ENCODE measurements at places on chromosomes 13 and 19.

DNA sequence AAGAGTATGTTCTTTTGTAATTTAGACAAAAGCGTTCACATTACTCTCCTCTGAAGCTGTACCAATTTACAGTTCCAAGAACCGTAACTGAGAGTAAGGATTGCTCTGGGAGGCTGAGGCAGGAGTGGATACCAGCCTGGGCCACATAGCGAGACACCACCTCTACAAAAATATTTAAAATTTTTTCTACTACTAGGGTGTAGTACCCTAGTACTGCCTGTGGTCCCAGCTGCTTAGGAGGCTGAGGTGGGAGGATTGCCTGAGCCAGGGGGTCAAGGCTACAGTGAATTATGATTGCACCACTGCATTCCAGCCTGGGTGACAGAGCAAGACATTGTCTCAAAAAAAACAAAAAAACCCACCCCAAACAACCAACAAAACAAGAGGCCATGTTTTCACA, 12.1 kb upstream of the CYP2A6 start:
- no peak for DNase-seq

GRCh38 chr13:95552539-95553441, at the start of gene CLDN10:
Gene CLDN10 (plus strand): TSS chr13:95552720. CDS start chr13:95552754, 34 bp downstream.
- no peak for DNase-seq

DNA sequence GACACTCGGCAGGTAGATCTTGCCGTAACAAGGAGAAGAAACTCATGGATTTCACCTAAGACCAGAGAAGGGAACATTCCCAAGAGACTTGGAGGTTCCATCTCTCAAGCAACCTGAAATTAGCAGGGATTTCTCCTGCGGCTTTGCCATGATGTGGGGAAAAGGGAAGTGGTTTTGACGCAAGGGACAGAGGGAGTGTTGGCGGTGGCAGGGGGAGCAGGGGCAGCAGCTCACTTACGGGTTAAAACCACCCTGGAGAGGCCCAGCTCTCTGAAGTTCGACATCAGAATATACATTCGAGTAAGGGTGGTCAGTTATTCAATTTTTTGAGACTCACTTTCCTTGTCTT, 76.1 kb upstream of the POMP start:
- no peak for DNase-seq

GRCh38 chr13:43766725-43767124, 20.0 kb downstream of the ENOX1 start:
- DNase-seq, result no peak

GRCh38 chr19:34936184-34936583, 9.5 kb downstream of the ZNF30 start:
- no peak for DNase-seq

GRCh38 chr13:26589754-26590153, 32.3 kb downstream of the WASF3 start:
- no peak for DNase-seq

GRCh38 chr19:38374332-38375097, at the start of gene PSMD8:
Gene PSMD8 (plus strand): TSS chr19:38374571. CDS start chr19:38374602, 31 bp downstream.
- DNase-seq, result peak; percentile 94

DNA sequence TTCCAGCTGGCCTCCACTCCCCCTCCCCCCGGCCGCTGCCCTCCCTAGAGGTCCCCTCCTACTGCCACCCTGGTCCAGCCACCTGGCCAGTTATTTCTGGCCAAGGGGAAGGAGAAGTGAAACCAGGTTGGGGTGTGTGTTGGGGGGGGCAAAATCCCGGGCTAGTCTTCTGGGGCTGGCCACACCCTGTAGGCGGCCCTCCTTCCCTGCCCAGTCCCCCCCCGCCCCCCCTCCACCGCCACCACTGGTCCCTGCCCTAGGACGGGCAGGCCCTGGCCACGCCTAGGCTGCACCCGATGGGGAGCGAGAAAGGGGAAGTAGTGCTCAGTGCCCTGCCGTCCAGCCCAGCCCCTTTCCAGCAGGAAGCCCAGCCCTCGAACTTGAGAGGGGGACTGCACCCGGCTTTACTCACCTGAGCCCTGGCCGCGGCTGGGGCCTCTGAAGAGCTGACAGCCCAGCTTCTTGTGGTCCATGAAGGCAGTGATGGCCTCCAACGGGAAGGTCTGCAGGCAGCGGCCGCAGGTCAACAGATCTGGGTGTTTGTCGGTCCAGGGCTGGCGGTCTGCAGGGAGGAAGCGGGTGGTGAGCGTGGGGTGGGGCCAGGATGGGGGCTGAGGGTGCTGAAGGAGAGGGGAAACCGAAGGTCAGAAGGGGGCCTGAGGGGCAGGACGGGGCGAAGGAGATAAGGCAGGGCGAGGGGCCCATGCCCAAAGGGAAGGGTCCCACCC, 813 bp downstream of the ZNF296 start:
- DNase-seq, result no peak

- DNase-seq, result peak; percentile 86
Observed at GRCh38 chr13:98456413-98456845, 120.5 kb downstream of the STK24 start.

DNA sequence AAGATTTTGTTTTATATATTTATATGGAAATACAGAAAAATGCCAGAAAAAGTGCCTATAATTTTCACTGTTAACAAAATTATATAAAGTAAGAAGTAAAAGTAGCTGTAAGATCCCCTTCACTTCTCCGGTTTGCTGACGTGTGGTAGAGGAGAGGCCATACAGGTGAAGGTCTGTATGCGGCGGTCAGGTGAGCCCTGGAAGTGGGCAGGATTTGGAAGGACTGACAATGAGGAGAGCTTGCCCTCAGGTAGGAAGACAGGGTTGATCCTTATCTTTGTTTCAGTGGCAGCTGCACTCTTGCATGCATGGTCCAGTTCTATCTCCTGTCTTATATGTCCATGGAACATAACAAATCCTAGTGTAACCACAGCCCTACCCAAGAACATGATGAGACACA, 16.9 kb upstream of the TFDP1 start:
- DNase-seq, result no peak

GRCh38 chr19:29812881-29813275, 1.1 kb downstream of the CCNE1 start:
- no peak for DNase-seq

DNA sequence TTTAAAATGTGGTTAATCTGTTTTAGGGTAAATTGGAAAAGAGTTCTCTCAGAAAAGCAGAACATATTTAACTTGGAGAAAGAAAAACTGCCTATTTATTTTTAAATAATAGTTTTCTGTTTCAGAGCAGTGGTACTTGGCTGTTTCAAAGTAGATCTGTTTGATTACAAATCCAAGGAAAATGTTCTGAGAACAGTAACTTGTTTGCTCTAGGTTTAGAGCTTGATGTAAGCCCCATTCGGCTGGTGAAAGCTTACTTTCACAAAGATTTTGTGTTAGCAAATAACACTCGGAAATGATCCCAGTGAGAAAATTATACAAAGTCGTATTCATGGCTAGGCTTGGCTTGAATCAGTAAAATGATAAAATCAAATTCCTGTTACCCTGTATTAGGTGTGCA, 395.8 kb upstream of the GPC6 start:
- DNase-seq, result no peak

DNA sequence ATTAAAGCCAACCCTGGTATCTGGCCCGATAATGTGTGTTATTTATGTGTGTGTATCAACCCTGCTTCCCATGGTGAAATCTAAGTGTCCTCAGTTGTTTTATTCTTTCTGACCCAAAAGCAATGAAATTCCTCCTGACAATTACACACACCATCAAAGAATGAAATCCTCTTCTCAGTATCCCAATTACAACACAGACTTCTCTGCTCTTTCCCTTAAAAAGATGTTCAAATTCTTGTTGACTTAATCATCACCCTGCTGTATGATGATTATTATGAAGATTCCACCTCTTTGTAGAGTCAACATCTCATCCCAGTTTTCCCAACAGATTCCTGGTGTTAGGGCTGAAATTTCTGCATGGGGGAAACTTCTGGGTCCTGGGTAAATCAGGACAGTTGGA, 8.9 kb upstream of the TRPC4 start:
- DNase-seq, result no peak

- DNase-seq, result no peak
Observed at GRCh38 chr13:30676672-30677071, 58.7 kb upstream of the ALOX5AP start.

GRCh38 chr13:25977216-25977615, 74.6 kb downstream of the SHISA2 start:
- DNase-seq, result no peak

DNA sequence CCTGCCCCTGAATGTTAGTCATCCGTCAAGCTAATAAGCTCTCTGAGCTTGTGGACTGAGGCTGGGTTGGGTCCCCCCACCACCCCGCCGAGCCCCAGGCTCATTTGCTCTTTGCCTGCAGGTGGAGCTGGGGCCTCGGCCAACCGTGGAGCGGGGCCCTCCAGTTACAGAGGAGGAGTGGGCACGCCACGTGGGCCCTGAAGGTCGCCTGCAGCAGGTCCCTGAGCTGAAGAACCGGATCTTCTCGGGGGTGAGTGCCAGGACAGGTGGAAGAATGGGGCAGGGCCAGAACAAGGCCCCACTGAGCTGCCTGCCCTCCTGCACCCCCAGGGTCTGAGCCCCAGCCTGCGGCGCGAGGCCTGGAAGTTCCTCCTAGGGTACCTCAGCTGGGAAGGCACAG, 5.1 kb downstream of the TBC1D17 start:
- DNase-seq, result no peak

DNA sequence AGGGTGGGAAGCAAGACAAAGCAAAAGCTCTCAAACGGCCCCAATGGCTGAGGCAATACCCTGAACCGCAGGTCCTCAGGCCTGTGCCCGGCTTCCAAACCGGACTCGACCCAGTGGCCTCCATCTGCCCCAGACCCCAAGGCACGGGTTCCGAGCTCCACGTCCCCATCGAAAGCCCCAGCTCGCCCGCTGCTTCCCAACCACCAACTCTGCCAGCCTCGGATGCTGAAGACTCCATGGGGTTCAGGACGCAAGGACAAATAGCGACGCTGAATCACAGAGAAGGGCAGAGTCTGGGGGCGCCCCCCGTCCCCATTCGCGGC, 559 bp downstream of the POLR2E start:
- no peak for DNase-seq

DNA sequence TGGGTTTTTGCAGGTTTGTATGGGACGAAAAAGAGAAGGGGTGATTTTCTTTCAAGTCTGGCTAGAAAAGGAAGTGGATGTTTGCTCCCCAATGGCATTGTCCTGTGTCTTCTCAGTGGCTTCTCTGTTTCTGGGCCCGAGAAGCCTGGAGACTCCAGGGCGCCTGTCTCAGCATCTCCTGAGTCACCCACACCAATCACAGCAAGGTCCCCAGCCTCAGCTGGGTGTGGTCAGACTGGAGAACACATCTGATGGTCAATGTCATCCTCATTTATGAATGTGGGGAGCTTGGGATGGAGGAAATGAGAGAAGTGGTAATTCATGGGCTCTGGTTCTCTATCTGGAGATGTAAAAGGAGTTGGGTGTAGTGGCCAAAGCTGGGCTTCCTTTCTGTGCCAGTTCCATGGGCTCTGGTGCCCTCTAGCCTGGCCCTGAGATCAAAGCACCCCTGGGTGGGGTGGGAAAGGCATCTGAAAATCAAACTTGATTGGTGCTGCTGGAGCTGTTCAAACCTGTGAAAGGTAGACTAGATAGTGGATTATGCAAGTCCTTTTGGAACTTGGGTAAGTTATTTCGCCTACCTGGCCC, 13.4 kb downstream of the RASL11A start:
- no peak for DNase-seq
